ENCODE measurements at places on chromosomes 3 and 15.

DNA sequence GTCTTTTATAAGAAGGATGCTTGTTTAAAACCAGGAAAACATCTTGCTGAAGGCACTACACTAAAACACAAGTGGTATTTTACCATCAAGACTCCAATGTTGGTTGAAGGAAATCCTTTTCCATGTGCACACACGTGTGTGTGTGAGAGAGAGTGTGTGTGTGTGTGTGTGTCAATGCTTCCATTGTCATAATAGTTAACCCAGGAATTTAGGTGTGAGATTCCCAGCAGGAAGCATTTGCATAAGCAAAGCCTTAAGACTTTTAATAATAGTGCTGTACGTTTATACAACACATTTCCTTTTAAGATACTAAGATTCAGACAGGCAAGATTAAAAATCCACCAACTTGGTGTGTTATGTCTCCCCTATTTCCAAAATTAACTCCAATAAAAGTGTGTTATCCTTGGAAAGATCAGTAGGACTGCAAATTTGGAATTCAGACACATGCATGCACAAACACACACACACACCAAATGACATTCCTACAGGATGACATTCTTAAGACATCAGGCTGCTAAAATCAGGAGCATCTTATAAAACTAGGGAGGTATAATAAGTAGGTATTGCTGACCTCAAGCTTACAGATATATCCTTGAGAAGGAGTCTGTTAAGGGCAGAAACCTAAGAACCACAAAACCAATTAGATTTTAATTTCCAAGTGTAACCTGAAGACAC is 18.3 kb downstream of the LMCD1 start:
- no peak for DNase-seq

DNA sequence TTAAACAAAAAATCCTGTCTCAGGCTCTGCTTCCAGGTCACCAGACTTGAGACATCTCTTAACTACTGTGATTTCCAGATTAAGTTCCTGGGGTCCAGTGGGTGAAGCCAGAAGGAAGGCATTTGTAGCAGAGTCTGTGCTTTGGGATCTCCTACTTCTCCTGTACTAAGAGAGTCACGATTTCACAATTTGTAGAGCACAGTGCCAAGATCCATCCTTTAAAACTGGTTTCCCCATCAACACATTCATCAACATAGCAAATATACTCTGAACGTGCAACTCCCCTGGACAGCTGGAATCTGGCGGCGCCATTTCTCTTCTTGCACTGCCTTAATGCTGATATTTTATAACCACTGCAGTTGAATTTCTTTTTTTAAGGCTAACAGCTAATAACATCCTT is 33.2 kb downstream of the CDCP1 start:
- DNase-seq = no peak

DNA sequence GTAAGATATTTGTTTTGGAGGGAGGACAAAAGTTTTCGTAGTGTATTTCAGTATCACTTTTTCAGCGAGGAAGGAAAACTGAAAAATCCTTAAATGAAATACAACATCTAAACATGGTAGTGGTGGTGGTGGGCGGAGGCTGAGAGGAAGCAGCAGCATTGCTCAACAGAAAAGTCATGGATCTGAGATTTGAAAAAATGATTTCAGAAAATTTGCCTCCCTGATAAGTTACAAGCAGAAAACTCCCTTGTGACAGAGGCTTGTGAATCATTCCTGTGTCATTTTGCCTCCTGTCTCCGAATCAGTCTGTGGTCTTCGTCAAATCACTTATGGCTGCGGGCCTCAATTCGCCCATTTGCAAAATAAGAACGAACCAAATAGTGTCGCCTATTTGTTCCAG is 965 bp upstream of the CRBN start:
- no peak for DNase-seq

DNA sequence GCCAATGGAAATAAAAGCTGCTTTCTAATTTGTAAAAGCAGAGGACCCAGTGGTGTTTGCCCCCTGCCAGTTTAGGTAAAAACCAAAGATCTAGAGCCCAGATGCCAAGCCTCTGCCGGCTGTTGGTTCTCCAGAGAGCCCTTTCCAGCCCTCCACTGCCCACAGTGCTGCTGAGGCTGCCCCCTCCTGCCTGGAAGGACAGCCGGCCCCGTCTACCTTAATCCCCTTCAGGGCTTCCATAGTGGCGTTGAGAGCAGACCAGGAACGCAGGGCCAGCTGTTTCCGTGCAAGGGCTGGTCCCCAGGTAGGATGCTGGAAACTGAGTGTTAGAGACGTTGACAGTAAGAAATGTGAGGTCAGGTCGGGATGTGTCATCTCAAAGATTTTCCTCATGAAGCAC is 6.9 kb downstream of the ST8SIA2 start:
- no peak for DNase-seq

GRCh38 chr15:42704492-42704926 is 32.4 kb downstream of the CDAN1 start:
- peak; percentile 36 for DNase-seq

GRCh38 chr15:66766282-66767230 is 64.5 kb downstream of the SMAD6 start:
- DNase-seq = no peak

DNA sequence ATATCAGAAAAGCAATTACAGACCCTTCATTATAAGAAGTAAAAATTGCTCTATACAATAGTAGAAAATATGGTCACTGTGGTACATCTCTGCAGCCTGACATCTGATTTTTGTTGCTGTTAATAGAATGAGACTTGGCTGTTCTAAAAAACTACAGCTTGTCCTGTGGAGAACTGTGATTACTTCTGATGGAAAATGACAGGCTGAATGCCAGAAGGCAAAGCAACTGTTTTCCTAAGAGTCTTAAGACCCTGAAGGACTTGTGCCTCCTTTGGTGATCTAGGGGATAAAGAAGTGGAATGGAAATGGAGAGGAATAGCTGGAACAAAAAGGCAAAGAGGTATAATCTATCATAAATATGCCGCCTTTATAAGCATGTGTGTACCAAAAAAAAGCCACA is 314.8 kb downstream of the BCHE start:
- no peak for DNase-seq

Measured in NCI-H1092 treated with DMSO at 0.1 percent for 48 hours (cell line).